Endothelial cell of umbilical vein (primary cell): ENCODE measurements at places on chromosomes 7 and 10. TPM values are rescaled to one million over a fixed set of nuclear protein-coding genes. Genes with fewer than 3 reads are reported as not detected.

DNA sequence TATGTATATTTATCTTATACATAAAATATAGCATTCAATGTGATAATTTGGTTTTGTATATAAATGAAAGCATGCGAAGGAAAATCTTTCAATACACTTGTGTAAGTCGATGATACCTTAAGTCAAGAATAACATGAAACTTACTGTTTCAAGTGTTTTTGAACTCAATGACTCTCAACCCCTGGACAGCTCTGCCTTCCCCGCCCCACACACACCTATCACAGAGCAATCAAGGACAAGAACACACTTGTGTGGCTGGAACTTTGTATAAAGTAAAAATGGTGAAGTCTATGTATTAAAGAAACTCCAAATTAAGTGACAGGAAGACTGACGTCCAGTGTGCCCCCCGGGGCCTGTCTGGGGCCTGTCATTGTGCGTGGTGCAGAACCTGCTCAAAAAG lies 478.6 kb upstream of the AKR1E2 start:
- DNase-seq, result no peak

- DNase-seq, result no peak
These were observed 80.0 kb downstream of the ATXN7L1 start for GRCh38 chr7:105796365-105796764.

DNA sequence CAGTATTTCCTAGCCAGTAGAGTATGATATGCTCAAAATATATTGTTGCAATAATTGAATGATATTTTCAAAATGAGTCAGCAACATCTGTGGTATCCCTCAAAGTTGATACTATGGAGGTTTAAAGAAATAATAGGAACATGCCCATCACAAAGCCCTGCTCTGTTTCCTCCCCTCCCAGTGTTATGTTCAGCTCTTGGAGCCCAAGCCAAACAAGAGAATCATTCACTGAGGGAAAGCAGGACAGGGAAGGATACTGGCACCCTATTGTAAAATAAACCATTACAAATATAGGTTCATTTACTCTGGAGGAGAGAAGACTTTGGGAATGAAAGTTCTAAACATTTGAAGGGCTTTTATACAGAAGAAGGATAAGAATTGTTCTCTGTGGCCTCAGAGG lies 37.6 kb downstream of the SORCS3 start:
- no peak for DNase-seq

DNA sequence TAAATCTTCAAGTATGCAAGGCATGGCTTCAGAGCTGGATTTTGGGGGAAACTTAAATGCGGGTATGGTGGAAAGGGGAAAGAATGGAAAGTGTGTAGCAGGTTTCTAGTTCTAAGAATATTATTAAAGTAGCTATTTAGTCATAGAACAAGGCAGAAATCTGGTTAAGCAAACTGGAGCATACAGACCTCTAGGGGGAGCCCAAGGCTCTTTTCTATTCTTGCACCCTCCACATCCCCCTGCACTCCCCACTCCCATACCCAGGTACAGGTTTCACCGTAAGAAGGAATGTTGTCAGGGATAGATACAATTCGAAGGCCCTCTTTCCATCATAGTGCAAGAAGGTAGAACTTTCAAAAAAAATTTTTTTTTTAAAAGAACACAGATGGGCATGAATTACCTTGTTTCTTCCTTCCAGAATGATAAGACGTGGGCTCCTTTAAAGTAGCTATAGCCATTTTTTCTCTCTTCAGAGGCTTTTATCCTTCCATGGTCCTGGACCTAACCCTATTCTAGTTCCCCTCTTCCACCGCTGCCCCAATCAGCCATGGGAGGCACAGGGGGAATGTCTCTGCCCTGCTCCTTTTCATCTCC lies 41.5 kb upstream of the SMIM30 start:
- DNase-seq, result peak; percentile 6

DNA sequence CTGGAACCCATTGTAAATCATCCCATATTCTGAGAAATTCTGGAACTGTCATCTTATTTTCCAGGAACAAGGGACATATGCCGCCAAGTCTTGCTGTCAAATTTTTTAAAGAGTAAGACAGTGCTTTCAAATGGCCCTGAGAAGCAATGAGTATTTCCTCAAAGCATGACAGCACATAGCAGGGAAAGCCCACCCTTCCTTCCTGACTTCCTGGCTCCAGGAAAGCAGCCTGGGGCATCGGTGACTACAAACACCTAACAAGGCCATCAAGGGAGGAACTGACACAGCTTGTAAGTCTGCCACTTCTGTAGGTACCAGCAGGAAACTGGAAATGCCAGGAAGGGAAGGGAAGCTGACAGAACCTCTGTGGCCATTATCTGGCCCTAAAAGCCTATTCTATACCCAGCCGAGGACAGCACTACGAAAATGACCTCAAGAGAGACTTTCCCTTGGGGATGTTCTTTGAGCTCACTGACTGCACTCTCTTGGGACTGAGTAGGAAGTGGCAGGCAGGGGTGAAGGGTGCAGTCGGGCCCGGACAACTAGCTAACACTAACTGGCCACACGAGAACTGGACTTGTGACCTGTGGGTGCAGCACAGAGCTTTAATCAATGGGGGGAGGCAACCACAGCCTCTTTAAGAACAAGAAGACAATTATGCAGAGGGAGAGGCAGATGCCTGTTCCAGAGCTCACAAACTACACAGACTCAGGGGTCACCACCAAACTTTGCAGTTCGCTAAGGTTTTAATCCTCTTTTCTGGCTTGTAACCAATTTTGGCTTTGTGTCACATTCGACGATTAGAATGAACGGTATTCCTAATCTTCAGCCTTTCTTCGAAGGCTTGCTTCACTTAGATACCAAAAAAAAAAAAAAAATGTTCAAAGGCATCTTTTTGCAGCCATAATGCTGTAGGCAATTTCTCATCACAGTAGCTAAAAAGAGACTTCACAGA lies 52.0 kb downstream of the GRB10 start:
- DNase-seq, result peak; percentile 47

The C7orf33 gene
- polyA plus RNA-seq, result not detected in 2 replicates

DNA sequence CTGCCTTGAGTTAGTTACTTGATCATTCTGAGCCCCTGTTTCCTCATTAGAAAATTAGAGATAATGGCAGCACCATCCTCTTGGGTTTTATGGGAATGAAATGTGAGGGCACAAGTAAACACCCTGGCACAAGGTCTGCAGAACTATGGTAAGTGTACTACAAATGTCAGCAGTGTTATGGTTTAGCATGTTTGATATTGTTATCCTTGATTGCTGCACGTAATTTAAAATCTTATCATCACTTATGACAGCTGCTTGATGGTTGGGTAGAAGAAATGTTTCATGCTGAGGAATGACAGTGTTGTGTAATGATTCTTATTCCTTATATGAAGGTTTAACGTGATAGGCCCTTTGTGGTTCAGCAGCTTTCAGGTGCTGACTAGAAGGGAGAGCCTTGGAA lies 134.3 kb downstream of the KAT6B start:
- no peak for DNase-seq

GRCh38 chr10:64873088-64873487 lies 1351.9 kb downstream of the REEP3 start:
- DNase-seq, result peak; percentile 58

DNA sequence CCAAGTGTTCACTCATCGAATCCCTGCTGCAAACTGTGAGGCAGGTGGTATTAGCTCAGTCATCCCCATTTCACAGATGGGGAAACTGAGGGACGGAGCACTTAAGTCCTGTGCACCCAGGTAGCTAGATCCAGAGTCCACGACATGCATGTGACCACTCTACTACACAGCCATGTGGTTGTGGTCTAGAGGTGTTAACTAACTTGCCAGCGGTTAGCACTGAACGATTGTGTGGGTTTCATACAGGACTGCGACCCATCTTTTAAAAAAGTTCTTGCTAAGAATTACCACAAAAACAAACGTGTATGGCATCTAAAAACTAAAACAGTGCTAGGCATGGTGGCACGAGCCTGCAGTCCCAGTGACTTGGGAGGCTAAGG lies 16.1 kb upstream of the ABCC2 start:
- no peak for DNase-seq

The DLX5 gene
- polyA plus RNA-seq, result not detected in 2 replicates

DNA sequence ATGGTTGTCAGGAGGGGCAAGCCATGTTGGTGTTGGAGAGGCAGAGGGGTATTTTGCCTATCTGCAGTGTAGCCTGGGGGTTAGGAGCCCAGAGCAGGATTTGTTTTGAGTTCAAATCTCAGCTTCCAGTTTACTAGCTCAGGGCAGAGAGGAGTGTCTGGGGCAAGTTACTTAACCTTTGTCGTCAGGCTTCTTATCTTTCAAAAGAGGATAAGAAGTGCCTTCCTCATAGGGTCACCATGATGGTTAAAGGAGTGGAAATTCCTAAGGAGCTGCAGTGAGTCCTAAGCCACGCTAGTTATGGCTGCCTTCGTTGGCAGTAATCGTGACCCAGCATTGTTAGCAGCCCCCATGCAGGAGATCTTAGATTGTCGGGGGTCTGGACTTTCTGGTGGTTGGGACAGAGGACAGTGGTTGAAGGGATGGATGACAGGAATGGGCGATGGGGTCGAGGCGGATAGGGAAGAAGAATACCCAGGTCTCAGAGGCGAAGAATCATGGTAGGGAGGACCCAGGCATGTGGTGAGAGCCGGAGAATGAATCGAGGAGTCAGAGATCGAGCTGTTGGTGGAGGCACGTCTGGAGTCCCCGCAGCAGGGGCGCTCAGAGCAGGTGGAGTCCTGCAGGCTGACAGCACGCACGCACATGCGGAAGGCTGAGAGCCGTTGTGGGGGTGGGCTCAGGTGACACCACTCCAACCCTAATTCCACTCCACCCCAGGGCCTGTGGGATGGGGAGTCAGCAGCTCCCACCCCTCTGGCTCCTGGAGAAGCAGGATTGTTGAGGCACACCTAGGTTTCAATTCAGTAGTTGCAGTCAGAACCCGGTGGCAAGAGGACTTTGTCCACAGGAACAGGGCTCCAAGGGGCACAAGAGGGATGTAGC lies 11.6 kb downstream of the ADCK2 start:
- no peak for DNase-seq

- no peak for DNase-seq
These were observed 185.4 kb downstream of the SEC23IP start for GRCh38 chr10:120077707-120078492.

The ATOH7 gene
- 0.05 TPM in 1 of 2 replicates, not detected in the other for polyA plus RNA-seq

GRCh38 chr7:137835486-137836112 lies 11.2 kb downstream of the DGKI start:
- no peak for DNase-seq

The PPP2R2D gene
- 27.8 and 29.9 TPM in 2 replicates for polyA plus RNA-seq

- DNase-seq, result peak; percentile 71
These were observed 498 bp upstream of the ST7 start for GRCh38 chr7:116952635-116953371.

The BLNK gene
- not detected in 2 replicates for polyA plus RNA-seq

DNA sequence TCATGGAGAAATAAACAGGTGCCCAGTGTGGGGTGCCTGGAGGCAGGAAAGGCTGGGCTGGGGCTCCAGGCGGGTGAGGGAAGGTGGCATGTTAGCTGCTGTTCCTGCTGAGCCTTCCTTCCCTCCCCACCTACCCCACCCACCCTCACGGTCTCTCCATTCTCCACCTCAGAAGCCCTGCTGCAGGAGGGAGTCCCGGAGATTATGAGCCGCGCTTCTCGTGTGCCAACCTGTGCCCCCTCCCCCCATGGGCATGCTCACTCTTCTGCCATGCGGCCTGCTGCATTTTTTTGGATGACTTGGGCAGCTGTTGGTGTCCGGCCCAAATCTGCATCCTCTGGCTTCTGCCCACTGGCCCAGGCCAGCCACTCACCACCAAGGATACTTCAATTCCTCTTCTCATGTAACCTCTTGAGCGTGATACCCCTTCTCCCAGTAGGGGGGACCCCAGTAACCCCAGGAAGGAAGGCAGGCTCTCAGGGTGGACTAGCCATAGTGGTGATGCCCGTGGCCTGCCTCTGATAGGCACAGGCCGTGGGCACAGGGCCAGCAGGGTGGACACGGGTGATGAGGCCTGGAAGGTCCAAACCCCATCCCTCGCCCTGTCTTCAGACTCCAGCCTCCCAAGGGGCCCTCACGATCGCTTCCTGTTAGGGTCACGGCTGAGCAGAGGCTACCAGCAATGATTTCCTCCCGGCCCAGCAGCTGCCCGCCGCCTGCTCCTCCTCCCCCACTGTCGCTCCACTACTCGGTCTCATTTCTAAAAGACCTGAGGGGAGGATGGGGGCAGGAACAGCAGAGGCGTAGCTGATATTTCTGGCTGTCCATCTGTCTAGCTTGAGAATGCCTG lies 27.8 kb downstream of the UNC5B start:
- DNase-seq, result peak; percentile 30

DNA sequence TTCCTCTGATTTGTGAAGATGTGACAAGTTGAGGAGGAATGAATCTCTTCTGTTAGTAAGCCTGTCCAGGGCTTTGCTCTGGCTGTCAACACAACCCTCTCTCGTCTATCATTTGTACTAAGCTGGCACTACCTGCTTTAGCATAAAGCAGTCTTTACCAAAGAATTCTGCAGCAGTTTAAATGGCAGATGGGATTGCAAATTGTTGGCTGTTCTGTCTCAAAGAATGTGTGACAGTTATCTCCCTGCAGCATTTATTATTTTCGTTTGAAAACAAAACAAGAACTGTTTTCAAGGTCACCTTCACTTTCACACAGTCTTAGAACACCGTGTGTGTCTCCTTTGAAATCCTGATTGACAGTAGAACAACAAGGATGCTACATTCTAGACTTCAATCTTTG lies 4.8 kb upstream of the LAMB1 start:
- no peak for DNase-seq

- no peak for DNase-seq
These were observed 102.1 kb upstream of the ZNF746 start for GRCh38 chr7:149599636-149600206.

DNA sequence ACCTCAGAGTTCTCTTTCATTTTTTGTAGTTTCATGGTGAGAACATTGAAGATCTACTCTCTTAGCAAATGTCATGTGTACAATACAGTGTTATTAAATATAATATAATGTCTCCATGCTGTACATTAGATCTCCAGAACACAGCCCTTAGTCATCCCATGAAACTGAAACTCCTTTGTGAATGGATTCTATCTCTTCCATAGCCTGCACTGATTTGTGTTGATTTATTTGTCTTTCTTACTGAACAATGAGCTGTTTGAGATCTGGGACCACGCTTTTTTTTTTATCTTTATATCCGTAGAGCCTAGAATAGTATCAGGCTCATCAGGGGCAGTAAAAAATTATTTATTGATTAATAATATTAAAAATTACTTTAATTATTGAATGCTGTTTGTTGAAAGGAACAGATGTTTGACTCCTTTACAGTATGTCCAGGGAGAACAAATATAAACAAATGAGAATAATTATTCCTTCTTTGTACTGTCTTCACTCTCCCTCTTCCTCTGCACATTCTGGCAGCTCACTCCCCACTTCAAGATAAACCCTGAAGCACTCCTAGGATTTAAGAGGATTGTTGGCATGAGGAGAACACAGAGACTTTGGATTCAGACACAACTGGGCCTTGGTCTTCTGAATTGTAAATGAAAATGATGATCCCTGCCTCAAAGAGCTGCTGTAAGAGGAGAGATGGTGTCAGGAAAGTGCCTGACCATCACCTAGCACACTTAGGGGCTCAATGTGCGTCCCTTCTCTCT lies 81.6 kb upstream of the MSRB2 start:
- DNase-seq, result no peak

DNA sequence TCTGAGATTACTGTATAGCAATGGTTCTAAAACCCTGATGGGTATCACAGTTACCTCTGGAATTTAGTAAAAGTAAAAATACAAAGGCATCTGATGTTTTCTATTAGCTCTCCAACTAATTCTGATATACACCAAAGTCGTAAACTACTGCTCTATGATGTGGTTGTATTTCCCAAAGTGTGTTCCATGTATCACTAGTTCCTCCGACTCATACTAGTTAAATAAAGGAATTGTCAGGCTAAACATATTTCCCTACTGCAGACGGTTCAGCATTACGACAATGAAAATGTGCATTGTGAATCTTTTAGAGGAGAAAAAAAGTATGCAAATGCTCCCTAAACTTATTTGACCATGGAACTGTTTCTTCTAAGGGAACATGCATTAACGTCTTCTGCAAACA lies 38.9 kb downstream of the ZNF365 start:
- no peak for DNase-seq
